GM12878 (cell line): ENCODE measurements at places on chromosomes 7 and 10. TPM values are rescaled to one million over a fixed set of nuclear protein-coding genes. Genes with fewer than 3 reads are reported as not detected.

- peaks cover 10% of the 10 kb centered on the region for H3K4me1 ChIP-seq
- no peak for DNase-seq
- no peaks in the 10 kb centered on the region for H3K27me3 ChIP-seq
Measured at GRCh38 chr7:150675714-150676113, 9.8 kb upstream of the GIMAP2 start.

GRCh38 chr7:136891850-136892249 is 23.4 kb downstream of the CHRM2 start:
- H3K4me3 ChIP-seq = no peak overlapping the region
- H3K27ac ChIP-seq = no peak overlapping the region
- DNase-seq = no peak
- H3K27me3 ChIP-seq = no peaks in the 10 kb centered on the region
- H3K4me1 ChIP-seq = no peaks in the 10 kb centered on the region

ZNF487 gene
- polyA plus RNA-seq = 1.0 and 2.2 TPM in 2 replicates

DNA sequence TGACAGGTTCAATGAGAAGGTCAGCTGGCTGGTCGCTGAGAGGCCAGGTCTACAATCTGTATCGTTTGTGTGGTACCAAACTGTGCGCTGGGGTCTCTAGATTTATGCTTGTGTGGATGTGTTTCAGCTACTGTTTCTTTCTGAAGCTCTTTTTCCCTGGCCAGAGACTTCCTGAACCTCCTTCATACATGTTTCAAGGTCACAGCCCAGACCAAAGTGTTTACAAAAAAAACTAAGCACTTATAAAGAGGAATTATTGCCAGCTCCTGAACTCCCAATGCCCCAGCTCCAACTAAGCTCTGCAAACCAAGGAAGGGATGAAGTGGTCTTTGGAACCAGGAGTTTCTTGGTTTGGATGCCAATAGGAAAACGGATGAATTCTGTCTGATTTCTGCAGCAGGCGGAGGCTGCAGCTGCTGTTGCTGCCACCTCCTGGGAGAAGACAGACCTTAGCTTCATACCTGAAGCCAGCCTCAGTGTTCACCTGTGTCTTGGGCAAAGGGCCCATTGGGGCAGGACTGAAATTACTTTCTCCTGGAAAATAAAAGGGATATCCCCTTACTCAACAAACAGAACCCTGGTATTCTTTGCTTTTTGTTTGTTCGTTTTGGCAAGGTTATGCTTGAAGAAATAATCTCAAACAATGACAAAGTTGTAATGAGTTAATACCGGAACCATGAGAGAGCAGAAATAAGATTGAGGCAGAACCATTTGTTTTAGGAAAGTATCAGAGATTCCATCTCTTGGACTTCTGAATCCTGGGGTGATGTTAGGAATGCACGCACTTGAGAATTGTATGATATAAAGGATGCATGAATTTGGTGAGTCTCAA is 24.6 kb upstream of the MKLN1 start:
- H3K4me3 ChIP-seq = no peak overlapping the region
- H3K4me1 ChIP-seq = no peaks in the 10 kb centered on the region
- H3K36me3 ChIP-seq = no peaks in the 10 kb centered on the region
- H3K27me3 ChIP-seq = no peaks in the 10 kb centered on the region
- H3K27ac ChIP-seq = no peak overlapping the region
- no peak for DNase-seq

AQP1 gene
- polyA plus RNA-seq = not detected in 2 replicates

CHN2 gene
- polyA plus RNA-seq = 0.06 TPM in 1 of 2 replicates, not detected in the other

CYP2E1 gene
- polyA plus RNA-seq = 0.17 TPM in 1 of 2 replicates, not detected in the other

DNA sequence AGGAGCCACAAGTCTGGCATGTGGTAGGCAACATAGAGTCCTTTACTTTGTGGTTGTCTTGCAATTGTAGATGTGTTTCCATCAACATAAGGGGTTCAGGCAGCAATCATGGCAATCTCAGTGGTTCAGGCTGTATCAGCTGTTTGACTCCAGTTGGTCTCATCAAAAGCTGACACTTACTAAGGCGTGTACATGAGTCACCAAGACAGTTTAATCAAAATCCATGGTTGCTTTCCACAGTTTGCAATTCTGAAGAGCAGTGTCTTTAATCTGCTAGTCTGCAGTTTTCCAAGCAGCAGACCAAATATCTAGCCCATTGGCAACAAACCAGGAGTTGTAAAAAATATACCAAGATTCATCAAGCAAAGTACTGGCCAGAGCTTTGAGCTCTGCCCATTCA is 210.2 kb downstream of the MDFIC start:
- DNase-seq = no peak
- no peak overlapping the region for H3K27ac ChIP-seq
- no peak overlapping the region for H3K4me3 ChIP-seq
- H3K36me3 ChIP-seq = no peaks in the 10 kb centered on the region
- H3K27me3 ChIP-seq = no peaks in the 10 kb centered on the region

- no peaks in the 10 kb centered on the region for H3K36me3 ChIP-seq
- H3K27me3 ChIP-seq = no peaks in the 10 kb centered on the region
- H3K4me1 ChIP-seq = no peaks in the 10 kb centered on the region
- no peak for DNase-seq
- H3K27ac ChIP-seq = no peak overlapping the region
Measured at GRCh38 chr7:123499211-123499970, 35.0 kb downstream of the IQUB start.
